ENCODE measurements at places on chromosomes 7 and 10.

DNA sequence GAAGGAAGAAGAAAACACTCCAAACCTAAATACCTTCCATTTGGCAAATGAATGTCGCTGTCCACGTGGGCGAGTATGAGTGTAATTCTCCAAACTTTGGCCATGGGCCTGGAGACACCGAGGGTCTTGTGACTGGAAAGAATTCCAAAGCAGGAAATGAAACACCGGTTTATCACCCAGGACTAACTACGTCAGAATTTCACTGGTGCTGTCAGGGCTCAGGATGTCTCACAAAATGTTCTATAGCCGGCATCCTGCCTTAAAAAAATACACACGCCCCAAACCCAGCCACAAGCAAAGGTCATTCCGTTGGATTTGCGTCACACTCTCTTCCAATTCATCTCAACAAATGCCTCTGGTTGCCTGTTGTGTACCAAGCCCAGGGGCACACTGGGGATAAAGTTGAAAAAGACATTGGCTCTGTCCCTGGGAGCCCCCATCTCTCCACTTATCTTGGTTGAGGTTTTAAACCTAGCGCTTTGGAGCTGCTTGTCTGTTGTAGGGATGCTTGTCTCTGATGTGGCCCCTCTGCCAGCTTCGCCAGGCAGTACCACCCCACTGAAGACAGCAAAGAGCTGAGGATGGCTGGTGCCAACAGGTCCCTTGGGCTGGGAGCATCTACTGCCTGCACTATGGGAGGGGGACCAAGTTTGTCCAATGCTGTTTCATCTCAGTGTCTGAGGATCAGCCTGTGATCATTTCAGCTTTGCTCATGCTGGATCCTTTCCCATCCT, 31.2 kb downstream of the GSTO2 start:
- no peak for DNase-seq

GRCh38 chr10:52220947-52221346, 93.1 kb upstream of the DKK1 start:
- no peak for DNase-seq

GRCh38 chr7:139339025-139339424, 2.1 kb upstream of the FMC1 start:
- DNase-seq: no peak

DNA sequence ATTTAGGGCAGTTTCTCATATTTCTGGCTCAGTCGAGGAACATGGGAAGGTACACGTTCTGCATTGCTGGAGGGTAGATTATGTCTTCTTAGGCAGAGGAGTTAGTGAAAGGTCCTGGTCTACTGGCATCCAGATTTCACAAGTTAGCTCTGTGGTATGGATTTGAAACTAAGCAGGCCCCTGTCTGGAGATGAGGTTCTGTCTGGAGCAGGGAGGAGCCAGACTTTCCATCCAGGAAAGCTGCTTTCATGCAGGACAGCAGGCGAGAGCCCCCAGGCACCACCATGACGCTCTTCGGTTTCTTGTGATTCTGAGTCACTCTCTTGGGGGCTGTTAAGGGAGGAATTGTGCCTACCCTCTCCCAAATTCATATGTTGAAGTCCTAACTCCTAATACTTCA, 184.3 kb downstream of the KIAA1217 start:
- no peak for DNase-seq
